ENCODE measurements at places on chromosomes 6 and 20.

GRCh38 chr6:2360716-2361115 lies 115.3 kb upstream of the GMDS start:
- no peak for DNase-seq

GRCh38 chr6:65545920-65546319 lies 161.1 kb downstream of the EYS start:
- DNase-seq, result no peak

GRCh38 chr6:83978324-83978734 lies 55.2 kb upstream of the MRAP2 start:
- no peak for DNase-seq

GRCh38 chr6:16355699-16356446 lies 117.5 kb downstream of the GMPR start:
- no peak for DNase-seq

- DNase-seq, result no peak
Observed at GRCh38 chr6:231779-232178, 60.5 kb upstream of the DUSP22 start.

DNA sequence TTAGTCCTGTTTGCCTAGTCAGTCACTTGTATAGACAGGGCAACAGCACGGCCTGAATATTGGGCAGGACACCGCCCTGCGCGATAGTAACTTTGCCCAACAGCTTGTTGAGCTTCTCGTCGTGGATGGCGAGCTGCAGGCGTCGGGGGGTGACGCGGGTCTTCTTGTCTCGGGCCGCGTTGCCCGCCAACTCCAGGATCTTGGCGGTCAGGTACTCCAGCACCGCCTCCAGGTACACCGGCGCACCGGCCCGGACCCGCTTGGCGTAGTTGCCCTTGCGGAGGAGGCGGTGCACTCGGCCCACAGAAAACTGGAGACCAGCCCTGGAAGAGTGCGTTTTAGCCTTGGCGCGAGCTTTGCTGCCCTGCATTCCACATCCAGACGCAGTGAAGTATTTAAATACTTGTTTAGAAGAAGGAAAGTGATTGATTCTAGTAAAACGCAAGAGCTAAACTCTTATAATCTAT lies 92.8 kb upstream of the BTN3A2 start:
- peak; percentile 21 for DNase-seq

- DNase-seq, result no peak
Observed at GRCh38 chr6:1856381-1856780, 246.7 kb downstream of the FOXC1 start.

- no peak for DNase-seq
Observed at GRCh38 chr6:428047-428603, 36.6 kb downstream of the IRF4 start.

- no peak for DNase-seq
Observed at GRCh38 chr6:35581633-35582032, 68.9 kb upstream of the TULP1 start.

- no peak for DNase-seq
Observed at GRCh38 chr6:109102762-109103161, 7.5 kb downstream of the CEP57L1 start.

DNA sequence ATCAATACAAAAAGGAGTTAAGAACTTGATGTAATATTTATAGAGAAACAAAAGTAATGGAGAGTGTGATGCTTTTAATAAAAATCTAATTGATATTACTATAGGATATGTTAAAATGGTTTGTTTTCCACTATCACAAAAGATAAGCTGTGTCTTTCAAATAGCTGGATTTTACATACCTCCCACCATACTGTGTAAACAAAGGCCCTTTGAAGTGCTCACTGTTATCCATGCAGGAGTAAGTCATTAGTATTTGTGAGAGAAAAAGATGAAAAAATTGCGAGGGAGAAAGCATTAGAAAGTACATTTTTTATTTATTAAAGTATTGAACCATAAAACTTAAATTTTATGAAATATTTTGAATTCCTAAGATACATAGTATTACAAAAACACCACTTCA lies 733.0 kb downstream of the GRIK2 start:
- DNase-seq, result no peak

- DNase-seq, result no peak
Observed at GRCh38 chr20:24683676-24684075, 214.2 kb downstream of the SYNDIG1 start.

DNA sequence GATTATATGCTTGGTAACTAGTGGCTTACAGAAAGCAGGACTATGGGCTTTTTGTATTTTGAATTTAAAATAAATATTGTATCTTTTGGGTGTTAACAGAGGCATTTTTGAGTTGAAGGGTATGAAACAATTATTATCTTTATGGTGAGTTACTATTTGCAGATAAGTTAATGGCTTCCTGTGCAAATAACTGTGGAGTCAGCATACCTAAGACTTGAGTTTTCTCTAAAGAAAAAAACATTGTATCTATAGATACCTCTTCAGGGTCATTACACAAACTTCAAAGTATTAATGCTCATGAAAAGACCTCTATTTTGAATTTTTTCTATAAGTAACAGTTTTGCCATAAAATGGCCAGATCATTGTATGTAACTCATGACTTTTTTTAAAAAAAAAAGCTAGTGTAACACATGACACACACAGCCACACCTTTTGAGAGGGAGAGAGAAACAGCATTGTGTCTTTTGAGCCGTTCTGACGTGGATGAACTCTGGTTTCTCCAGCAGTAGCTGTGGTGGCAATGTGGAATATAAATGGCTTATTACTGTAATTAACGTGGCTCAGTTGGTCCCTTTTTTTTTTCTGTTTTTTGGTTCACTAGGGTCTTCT lies 36.3 kb downstream of the PLEKHG1 start:
- no peak for DNase-seq

GRCh38 chr6:130314271-130314670 lies 51.5 kb upstream of the TMEM200A start:
- no peak for DNase-seq

DNA sequence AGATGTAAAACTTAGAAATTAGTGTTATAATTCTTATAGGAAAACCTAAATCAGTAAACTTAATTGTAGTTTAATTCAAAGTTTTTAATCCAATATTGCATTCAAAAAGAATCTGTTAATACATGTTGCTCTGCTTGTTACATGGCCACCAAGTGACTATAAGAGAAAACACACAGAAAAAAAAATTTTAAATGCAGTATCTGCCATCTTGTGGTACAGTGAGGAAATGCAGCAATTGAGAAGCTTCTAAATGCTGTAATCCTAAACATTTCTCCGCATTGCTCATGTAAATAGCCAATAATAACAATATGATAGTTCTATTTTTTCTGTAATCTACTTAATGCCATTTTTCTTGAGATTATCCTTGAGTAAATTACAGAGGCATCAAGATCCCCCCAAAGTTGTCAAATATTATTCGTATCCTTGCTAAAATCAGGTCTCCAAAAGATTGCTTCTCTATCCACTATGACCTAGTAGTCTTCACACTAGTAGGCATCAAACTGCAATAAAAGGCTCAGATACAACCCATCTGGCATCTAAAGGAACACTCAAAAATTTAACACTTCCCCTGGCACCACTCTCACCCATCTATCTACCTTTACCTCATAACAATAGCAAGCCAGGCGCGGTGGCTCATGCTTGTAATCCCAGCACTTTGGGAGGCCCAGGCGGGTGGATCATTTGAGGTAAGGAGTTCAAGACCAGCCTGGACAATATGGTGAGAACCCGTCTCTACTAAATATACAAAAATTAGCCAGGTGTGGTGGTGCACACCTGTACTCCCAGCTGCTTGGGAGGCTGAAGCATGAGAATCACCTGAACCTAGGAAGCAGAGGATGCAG lies 34.6 kb downstream of the HDAC2 start:
- no peak for DNase-seq

DNA sequence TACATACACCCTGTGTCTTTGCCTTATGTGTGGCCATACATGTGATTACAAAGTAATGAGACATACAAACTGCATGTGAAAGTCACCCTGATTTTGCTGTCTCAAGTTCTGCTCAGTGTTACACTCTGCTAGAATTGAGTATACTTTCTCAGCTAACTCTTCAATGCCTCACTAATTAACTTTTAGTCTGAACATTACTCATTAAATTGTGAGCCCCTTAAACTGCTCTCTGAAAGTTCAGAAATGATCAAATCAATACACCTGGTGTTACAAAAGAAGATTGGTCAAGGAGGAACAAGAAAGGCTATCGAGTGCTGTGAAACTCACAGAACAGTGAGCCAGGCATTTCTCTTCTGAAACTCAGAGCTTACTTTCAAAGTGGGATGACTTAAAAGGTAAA lies 71.3 kb downstream of the MKKS start:
- no peak for DNase-seq

- peak; percentile 37 for DNase-seq
Observed at GRCh38 chr6:170289180-170289931, 1.5 kb downstream of the DLL1 start.

DNA sequence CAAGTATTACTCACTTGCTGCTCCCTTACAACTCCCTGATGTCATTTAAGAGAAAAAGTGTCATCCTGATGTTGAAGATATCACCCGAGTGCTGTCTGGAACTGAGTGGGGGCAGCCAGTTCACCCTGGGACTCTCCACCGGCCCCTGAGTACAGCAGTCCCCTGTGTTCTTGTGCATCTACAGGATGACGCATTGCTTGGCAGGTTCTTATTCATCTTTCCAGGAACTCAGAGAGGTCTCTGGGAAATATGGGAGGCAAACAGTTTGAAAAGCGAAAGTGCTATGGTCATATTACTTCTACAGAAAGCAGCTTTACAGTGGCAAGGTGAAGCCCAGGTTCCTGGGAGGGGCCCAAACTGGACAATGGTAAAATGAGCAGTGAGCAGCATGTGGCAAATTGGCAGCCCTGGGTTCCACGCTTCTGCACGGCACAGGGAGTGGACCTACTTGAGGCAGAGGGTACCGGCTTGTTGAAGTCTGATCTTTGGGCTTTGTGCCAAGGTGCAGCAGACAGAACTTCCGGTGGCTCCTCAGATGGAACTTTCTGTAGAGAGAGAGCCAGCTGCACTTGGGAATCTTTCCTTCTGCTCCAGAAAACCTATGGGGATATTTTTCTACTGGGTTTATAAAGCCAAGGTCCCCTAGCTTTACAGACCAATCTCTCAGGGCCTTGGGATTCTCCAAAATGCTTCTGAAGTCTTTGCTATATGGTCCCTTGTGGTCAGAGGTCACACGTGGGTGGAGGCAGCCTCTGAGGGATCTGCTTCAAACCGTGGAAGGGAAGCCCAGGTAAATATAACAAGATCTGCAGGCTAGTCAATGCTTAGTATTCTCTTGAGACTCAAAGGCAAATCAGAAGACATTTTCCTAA lies 128.3 kb downstream of the MAP3K7 start:
- DNase-seq, result peak; percentile 19

DNA sequence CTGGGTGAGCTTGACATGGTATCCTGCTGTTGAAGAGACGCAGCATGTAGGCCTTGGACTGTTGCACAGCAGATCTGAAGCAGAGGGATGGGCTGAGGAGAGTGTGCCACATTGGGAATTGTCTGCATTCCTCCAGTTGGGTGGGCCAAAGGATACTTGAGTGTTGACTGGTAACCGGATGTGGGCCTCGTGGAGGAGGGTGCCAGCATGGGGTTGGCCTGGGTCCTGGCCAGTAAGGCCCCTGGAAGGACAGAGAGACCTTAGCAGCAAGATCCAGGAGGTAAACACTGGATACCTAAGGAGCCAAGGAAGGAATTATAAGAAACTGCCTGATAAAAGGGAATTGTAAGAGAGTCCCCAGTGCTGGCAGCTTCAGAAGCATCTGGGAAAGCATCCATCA lies 76.9 kb downstream of the FIG4 start:
- DNase-seq, result no peak

DNA sequence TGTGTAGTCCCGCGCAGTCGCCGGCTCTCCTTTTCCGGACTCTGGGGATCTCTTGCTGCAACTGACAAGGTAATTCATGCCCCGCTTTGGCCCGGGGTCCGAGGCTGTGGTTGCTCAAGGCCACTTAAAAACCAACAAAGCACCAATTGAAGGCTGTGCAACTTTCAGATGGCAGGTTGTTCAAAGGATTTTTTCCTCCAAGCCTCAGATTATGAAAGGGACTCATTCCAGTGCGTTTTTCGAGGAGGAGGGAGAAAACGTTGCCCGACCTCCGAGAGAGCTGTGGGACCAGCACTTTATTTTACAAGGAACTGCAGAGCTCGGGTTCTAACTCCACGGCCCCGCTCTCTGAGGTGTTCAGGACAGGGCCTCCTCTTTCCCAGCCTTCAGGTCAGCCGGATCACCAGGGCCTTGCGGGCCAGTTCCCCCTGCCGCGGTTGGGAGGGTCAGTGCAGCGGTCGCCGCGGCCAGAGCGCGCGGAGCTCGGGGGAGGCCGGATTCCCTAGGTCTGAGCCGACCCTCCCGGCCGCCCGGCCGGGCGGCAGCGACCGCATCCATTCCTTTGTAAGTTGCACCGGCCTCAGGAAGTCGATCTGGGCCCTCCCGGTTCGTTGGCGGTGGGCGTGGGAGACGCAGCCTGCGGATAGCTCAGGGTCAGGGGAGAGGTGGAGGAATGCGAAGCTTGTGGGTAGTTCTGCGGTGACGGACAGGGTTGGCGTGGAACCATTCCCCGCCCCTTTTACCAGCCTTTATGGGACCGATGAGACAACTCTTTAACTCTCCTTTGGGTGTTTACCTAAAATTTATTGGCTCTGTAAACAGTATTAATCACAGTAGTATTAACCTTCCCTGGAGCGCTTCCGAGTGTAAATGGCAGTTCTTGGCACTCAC lies 1.6 kb downstream of the UTRN start:
- no peak for DNase-seq

- no peak for DNase-seq
Observed at GRCh38 chr6:22057962-22058361, 238.9 kb downstream of the PRL start.

DNA sequence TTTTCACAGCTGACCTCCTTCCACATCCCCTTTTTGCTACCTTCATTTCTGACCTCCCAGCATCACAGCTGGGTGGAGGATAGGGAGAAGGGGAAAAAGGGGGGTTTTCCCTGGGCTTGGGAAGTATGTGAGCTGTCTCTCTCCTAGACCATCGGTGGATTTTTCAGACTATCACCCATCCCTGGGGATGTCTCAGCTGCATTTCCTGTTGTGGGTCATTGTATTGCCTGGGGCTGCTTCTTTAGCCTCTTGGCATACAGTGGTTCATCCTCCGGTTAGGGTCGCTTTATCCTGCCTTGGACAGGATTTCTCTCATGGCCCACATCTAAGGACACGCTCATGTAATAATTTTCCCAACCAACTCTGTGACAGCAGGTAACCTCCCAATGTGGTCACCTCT lies 142.5 kb upstream of the ARG1 start:
- no peak for DNase-seq
